Cortex of kidney (tissue), 1 donor: ENCODE measurements at places on chromosomes 1 and 21.

DNA sequence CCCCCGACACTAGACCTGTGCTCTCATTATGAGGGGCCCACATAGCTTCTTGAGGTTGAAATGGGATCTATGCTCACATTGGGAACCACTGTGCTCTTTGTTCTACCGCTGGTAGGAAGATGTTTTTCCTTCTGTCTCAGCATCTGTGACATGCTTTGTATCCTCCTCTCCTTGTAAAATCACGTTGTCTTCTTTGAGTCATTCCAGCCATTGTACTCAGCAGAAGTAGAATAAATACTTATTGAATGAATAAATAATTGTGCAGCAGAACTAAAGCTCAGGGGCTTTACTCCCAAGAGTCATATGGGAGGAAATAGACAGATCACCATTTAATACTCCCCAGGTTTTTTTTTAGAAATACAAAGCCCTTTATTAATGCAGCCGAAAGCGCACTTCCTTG lies 66.3 kb upstream of the EDEM3 start:
- DNase-seq: no peak

DNA sequence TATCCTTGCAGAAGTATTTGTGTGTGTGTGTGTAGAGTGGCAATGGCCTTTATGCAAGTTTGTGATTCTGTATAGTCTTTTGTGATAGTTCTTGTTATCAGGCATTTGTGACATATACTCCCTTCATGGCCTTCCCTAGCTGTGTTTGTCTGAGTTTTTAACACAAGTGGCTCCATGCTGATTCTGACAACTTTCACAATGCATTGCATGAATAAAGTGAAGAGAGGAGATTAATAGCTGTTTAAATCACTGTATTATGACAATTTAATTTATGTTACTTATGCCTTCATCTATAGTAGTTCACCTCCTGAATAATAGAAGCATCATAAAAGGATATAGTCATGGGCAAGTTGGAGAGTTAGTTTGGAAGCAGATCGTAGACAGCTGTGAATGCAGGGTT lies 17.2 kb upstream of the MCOLN3 start:
- DNase-seq: no peak

DNA sequence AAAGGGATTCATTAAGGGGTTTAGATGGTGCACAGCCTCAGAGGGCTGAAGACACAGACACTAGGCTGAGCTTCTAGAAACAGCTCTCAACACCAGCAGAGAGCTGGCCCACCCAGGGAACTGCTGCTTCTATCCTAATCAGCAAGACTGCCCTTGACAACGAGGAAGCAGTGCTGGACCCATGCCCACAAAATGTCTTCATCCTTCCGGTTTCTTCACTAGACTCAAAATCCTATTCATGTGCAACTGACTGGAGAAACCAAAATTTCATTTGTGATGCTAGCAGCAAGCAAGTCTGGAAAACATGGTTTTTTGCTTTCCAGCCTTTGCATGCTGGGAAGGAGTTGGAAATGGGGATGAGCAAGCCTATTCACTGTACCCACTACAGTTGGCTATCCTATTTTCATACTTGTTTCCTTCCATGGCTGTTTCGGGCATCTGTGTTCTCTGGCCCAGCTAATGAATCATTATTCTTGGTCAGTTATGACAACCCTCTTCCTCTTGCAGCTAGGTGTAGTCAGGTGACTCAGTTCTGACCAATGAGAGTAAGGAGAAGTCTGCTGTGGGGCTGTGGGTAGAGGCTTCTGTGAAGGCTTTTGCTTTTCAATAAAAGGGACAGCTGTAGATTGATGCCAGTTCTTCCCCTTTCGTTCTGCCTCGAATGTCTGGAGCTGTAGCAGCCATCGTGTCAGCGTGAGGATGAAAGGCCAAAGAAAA lies 14.6 kb upstream of the TMEM61 start:
- no peak for DNase-seq

GRCh38 chr1:79638382-79638781 lies 631.9 kb upstream of the ADGRL4 start:
- no peak for DNase-seq

- no peak for DNase-seq
Observed at GRCh38 chr1:184788970-184789369, 34.3 kb upstream of the EDEM3 start.

GRCh38 chr1:230248889-230249270 lies 177.3 kb downstream of the PGBD5 start:
- no peak for DNase-seq
